A172 (cell line): ENCODE measurements at places on chromosomes 16 and 17.

- no peak for DNase-seq
These were observed 24.0 kb downstream of the ADGRG5 start for GRCh38 chr16:57566436-57566835.

DNA sequence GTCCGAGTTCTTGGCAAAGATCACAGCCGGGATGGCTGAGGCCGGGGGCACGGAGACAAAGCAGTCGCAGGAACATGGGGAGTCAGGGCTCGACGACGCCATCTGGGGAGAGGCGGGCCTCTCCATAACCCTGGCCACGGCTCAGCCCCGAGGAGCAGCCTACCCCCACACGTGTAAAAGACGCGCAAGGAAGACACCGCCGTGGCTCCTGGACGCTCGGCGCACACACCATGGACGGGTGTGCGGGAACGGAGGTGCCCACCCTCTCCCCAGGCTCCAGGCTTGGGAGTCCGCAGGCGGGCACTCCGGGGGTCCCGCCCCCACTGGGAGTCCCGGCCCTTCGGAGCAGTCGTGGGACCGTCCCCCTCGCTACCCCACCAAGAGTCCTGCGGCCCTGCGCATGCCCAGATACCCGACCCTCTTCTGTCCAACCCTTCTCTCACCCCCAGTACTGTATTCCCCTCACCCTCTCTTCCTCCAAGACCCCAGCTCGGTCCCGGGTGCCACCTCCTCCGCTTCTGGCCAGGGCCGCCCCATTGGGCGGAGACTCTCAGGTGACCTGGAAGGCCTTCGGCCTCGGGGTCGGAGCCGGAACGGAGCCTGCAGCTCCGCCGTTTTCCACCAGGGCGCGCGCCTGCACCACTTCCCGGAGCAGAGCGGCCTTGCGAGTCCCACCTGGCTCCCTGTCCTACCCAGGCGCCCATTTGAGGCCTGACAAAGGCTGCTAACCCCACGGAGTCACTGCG, at the start of gene SCRN2:
Gene SCRN2 (minus strand): TSS at position 532 of the 746 bp plus-strand sequence. CDS start 430 bp downstream, at position 102.
- DNase-seq, result peak; percentile 78

- DNase-seq, result no peak
These were observed 5.2 kb downstream of the ASGR1 start for GRCh38 chr17:7173687-7174602.

- DNase-seq, result no peak
These were observed 245.1 kb upstream of the CIBAR2 start for GRCh38 chr16:85357323-85357722.

DNA sequence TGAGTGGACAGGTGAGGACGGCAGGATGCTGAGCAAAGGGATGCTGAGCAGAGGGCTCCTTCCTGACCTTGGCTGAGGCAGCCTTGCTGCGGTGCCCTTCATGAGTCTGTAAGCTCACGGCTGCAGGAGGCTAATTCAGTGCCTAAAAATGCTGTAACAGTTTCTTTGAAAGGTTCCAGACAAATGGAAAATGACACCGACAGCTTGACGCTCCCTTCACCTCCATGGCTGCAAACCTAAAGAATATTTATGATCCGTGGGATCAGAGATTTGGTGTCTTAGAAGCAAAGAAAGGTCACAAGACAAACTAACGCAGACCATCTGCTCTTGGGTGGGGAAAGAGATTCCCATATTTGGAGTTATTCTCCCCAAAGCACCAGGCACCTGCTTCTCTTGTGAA, 28.0 kb downstream of the TOM1L2 start:
- DNase-seq, result no peak

DNA sequence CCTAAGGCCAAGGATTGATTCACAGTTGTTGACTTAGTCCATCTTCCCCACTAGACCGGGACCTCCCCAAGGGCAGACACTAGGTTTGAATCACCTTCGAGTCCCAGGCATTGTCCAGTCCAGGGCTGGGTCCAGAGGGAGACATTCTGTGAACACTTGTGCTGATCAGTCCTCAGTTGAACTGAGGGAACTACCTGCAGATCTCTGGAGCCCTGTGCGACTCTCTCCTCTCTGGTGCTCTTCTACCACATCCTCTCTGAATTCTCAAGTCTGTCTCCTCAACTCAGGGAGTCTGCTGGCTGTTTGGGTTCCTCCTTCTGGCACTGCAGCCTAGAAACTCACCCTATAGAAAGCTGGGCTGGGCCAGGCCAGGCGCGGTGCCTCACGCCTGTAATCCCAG, 10.8 kb downstream of the ZNF232 start:
- no peak for DNase-seq

DNA sequence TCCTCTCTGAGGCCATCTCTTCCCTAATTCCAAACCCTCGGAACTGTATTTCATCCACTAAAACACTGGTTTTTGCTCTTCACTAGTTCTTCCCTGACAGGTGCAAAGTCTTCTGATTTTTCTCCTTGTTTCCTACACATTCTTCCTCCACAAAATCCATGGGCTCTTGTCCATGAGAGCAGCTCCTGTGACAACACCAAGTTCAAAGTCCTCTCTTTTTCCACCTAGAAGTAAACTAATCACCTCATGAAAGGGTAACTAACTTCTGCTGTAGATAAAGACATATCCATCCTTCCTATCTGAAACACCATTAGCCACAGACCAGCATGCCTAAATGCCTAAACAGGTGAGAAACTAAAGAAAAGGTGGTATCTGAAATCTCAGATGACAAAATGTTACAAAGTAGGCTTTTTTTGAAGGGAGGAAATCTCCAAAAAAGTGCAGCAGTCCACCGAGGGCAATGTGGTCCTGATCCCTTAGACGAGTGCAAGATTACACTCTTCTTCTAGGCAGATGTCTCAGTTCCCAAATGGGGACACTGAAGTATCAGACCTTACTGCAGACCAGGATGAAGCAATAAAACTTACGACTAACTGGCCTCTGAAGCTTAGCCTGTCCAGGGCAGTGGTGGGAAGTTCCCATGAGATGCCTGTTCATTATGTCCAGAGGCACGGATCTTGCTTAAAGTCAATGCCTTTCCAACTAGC, 2.8 kb downstream of the PIP4K2B start:
- DNase-seq, result no peak

GRCh38 chr17:58531661-58532554, 17.5 kb upstream of the MTMR4 start:
- DNase-seq, result no peak
